ENCODE measurements at places on chromosomes 6 and 20. TPM values are rescaled to one million over a fixed set of nuclear protein-coding genes. Genes with fewer than 3 reads are reported as not detected.

The NCOA7 gene
- total RNA-seq = 42.0 TPM

The REPS1 gene
- 59.5 TPM for total RNA-seq

The DZANK1 gene
- 2.8 TPM for total RNA-seq

The ULBP2 gene
- not detected for total RNA-seq

The HFE gene
- total RNA-seq = 14.8 TPM

The ECT2L gene
- not detected for total RNA-seq

The ARMH2 gene
- total RNA-seq = not detected

The PREX1 gene
- 166 TPM for total RNA-seq

The MLIP gene
- total RNA-seq = not detected

The SRMS gene
- not detected for total RNA-seq

The TINAG gene
- total RNA-seq = not detected

The SKIC2 gene
- 96.1 TPM for total RNA-seq

The CCM2L gene
- total RNA-seq = 131 TPM

The KHDC1L gene
- total RNA-seq = not detected

The RAET1L gene
- total RNA-seq = not detected

The CDSN gene
- not detected for total RNA-seq

The MUC21 gene
- not detected for total RNA-seq

The ADAM33 gene
- 10.4 TPM for total RNA-seq

The TREM2 gene
- total RNA-seq = 0.64 TPM

The FAM209B gene
- not detected for total RNA-seq

The TBX18 gene
- total RNA-seq = not detected

The SULF2 gene
- 49.1 TPM for total RNA-seq

All from spleen (tissue), 13 donors.